ENCODE measurements at places on chromosomes 3 and 15. TPM values are rescaled to one million over a fixed set of nuclear protein-coding genes. Genes with fewer than 3 reads are reported as not detected.

DNA sequence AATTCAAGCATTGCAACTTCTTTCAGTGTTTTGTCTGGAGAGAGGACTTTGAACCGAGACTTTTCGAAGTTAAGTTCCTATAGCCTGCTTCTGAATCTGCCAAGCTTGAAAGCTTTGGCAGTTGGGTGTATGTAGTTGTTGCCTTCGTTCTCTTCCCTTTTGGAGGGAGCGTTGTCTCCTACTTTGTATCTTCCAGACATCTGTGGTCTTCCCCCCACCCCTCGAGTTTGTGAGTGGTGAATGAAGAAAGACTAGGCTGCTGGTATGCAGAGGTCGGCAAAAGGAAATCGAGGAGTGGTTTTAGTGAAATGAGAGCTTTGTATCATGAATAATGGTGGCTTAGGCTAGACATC, 1.3 kb downstream of the CTNNB1 start:
- peak overlapping the region; percentile 59 for H3K27ac ChIP-seq
- H3K36me3 ChIP-seq: peaks cover 12% of the 10 kb centered on the region
- peaks cover 31% of the 10 kb centered on the region for H3K4me1 ChIP-seq
- peak; percentile 6 for DNase-seq
- no peaks in the 10 kb centered on the region for H3K27me3 ChIP-seq

Gene LHFPL4
- not detected for total RNA-seq

DNA sequence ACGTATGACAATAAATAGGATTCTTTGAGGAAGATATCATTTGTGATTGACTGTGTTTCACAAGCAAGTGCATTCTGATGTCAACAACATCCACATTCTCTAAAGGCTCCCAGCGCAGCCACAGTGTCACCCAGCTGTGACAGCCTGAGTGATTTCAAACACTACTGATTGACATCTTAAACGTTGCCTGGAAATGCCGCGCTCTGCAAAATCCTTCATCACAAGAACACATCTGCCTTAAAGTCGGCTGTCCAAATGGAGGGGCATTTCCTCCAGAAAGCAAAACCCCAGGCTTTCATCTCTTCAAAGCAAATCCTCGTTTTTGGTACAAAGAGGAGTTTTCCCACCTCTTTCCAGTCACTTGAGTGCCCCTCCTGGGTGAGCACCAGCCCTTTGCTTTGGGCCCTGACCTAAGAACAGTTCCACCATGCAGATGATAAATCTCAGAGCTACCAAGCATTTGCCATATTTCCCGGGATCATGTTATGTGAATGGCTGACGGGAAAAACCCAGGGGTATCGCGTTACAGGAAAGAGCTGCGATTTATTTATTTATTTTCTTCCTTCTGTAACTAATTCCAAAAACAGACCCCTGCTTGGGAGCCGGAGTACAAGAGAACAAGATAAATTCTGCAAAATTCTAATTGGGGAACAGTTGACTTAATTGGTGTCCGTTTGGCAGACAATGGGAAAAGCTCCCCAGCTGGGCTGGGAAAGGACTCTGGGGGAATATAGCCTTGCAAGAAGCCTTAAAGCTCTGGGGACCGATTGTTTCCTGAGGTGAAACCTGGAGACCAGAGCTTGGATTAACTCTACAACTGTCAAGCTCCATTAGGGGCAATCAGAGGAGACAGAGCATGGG, 703.8 kb upstream of the NR2F2 start:
- no peak overlapping the region for H3K27ac ChIP-seq
- H3K27me3 ChIP-seq: no peaks in the 10 kb centered on the region
- no peak overlapping the region for H3K4me3 ChIP-seq
- no peak for DNase-seq
- H3K36me3 ChIP-seq: no peaks in the 10 kb centered on the region

Gene TERC
- 7.6 TPM for total RNA-seq

Gene CDHR4
- 2.0 TPM for total RNA-seq

Gene ZNF660
- 1.0 TPM for total RNA-seq

GRCh38 chr15:79640206-79640605, 208.1 kb downstream of the MINAR1 start:
- no peaks in the 10 kb centered on the region for H3K27me3 ChIP-seq

DNA sequence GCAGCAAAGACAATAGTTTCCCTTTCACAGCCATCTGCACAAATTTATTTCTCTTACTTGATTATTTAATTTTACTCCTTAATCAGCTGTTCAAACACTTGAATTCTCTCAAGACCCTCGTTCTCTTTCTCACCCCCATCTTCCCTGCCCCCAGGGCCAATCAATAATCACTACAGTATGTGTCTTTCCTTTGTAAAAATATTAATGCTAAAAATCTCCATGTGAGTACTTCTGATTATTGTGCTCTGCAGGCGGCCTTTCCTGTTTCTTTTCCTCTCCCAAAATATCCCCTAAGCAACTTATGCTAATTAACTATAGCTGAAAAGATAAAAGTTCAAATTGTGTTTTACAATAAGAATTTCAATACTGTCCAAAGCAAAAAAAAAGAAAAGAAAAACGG, 617.0 kb upstream of the CBLB start:
- H3K27ac ChIP-seq: no peak overlapping the region
- DNase-seq: no peak
- no peaks in the 10 kb centered on the region for H3K27me3 ChIP-seq
- no peaks in the 10 kb centered on the region for H3K36me3 ChIP-seq

DNA sequence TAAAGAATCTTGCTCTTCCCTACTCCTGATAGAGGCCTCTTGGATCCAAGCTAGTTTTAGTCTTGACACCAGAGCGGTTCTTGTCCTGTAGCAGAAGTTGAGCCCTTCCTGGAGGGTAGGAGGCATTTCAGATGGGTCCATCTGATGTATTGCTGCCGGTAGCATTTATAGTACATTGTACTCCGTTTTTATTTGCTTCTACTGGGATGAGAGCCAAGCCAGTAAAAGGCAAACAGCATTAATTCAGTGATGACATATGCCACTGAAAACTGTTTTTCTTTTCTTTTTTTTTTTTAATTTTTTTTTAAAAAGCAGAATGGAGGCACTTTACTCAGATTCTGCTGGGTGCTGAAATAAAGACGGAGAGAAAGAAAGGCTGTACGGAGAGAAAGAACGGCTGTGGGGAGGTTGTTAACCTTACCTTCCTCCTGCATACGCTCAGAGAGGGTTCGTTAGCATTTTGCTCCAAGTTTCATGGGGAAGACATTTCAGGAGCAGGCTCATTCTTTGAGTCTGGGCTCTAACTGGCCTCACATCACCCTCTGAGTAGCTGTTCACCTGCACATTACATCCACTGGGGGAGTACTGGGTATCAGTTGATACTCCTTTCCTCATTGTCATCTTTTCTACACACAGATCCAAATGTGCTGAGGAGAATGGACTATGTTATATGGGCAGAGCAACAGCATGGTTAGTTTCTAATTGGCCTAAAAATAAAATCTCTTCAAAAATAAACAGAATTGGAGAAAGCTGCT, 161.5 kb downstream of the FEZF2 start:
- no peak overlapping the region for H3K27ac ChIP-seq
- DNase-seq: no peak
- no peaks in the 10 kb centered on the region for H3K27me3 ChIP-seq

DNA sequence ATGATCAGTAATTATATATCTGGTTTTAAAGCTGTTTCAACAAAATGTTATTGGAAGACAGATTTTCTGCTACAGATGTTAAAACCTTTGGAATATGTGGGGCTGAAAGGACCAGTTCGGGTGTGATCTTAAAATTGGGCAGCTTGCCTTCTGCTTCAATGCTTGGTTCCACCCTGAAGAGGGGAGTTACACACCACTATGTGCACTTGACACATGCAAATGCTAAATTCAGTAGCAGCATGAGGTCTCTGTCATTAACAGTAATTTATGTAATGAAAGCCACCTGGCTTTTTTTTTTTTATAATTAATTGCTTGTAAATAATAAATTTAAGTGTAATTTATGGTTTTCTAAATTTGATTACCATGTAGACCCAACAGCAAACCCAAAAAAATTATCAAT, 24.6 kb downstream of the CDIN1 start:
- no peaks in the 10 kb centered on the region for H3K4me1 ChIP-seq
- no peak for DNase-seq
- H3K4me3 ChIP-seq: no peak overlapping the region

- DNase-seq: no peak
- no peaks in the 10 kb centered on the region for H3K36me3 ChIP-seq
- peaks cover 34% of the 10 kb centered on the region for H3K4me1 ChIP-seq
- H3K27me3 ChIP-seq: no peaks in the 10 kb centered on the region
- H3K4me3 ChIP-seq: no peak overlapping the region
- no peak overlapping the region for H3K27ac ChIP-seq
These were observed 119.0 kb upstream of the LPP start for GRCh38 chr3:188034989-188035388.

- 0 out of 2 replicates have a peak, but pooled peaks cover 7% of the 10 kb centered on the region for H3K36me3 ChIP-seq
- H3K27me3 ChIP-seq: no peaks in the 10 kb centered on the region
- no peaks in the 10 kb centered on the region for H3K4me1 ChIP-seq
- peak; percentile 67 for DNase-seq
- H3K4me3 ChIP-seq: no peak overlapping the region
These were observed 10.5 kb downstream of the C15orf61 start for GRCh38 chr15:67531379-67531914.

Gene NTRK3
- not detected for total RNA-seq

DNA sequence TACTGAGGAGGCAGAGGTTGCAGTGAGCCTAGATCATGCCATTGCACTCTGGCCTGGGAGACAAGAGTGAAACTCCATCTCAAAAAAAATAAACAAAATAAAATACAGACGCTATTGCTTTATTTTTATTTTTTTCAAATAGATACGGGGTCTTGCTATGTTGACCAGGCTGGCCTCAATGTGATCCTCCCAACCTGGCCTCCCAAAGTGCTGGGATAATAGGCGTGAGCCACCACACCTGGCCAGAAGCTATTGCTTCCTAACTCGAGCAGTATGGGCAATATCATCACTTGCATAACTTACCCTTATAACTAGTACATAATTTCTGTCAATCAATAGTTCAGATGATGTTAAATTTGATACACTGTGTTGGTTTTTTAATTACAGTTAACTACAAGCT, 3.0 kb downstream of the ARF4 start:
- H3K36me3 ChIP-seq: peaks cover 19% of the 10 kb centered on the region
- no peak for DNase-seq
- no peaks in the 10 kb centered on the region for H3K27me3 ChIP-seq
- peaks cover 45% of the 10 kb centered on the region for H3K4me1 ChIP-seq
- H3K27ac ChIP-seq: no peak overlapping the region
- H3K4me3 ChIP-seq: peak overlapping the region; percentile 73

Gene GUCA1C
- total RNA-seq: not detected

GRCh38 chr3:173933113-173933512, 535.6 kb downstream of the NLGN1 start:
- H3K27ac ChIP-seq: no peak overlapping the region
- no peak for DNase-seq
- no peaks in the 10 kb centered on the region for H3K27me3 ChIP-seq
- no peaks in the 10 kb centered on the region for H3K36me3 ChIP-seq

DNA sequence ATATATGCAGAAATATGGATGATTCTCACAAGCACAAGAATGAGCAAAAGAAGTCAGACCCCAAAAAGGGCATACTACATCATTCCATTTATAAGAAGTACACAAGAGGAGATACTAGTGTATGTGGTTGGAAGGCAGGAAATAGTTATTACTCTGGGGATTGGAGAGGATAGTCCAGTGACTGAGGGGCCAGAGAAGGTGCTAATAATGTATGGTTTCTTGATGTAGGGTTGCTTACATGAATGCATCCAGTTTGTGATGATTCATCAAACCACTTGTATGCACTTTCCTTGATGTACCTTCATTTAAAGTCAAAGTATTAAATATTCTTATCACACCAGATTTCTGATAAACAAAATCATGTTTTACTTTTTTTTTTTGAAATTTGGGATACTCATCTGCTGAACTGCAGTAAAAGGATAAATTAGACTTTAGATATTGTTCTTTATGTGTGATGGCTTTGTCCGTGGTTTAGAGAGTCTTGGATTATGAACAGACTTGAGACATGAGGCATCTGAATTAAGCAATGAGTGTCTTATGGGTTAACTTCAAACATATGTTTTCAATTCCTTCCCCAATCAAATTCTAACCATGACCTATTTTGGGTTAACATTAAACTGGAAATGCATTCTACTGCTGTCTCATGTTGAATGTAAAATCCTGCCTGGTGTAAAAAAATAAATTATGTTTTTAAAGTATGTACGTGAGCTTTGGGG, 171.2 kb downstream of the SEMA6D start:
- no peaks in the 10 kb centered on the region for H3K27me3 ChIP-seq
- no peak overlapping the region for H3K4me3 ChIP-seq
- H3K4me1 ChIP-seq: no peaks in the 10 kb centered on the region
- no peak overlapping the region for H3K27ac ChIP-seq
- no peak for DNase-seq
- H3K36me3 ChIP-seq: no peaks in the 10 kb centered on the region

GRCh38 chr3:47978386-47978785, 37.8 kb downstream of the MAP4 start:
- H3K4me1 ChIP-seq: no peaks in the 10 kb centered on the region
- H3K27ac ChIP-seq: no peak overlapping the region
- no peaks in the 10 kb centered on the region for H3K27me3 ChIP-seq
- peaks cover 6% of the 10 kb centered on the region for H3K36me3 ChIP-seq
- no peak for DNase-seq
- H3K4me3 ChIP-seq: no peak overlapping the region

GRCh38 chr3:116050311-116050915, 394.9 kb downstream of the LSAMP start:
- no peak overlapping the region for H3K4me3 ChIP-seq
- no peaks in the 10 kb centered on the region for H3K27me3 ChIP-seq
- DNase-seq: no peak
- H3K27ac ChIP-seq: no peak overlapping the region

Gene ADIPOQ
- not detected for total RNA-seq

DNA sequence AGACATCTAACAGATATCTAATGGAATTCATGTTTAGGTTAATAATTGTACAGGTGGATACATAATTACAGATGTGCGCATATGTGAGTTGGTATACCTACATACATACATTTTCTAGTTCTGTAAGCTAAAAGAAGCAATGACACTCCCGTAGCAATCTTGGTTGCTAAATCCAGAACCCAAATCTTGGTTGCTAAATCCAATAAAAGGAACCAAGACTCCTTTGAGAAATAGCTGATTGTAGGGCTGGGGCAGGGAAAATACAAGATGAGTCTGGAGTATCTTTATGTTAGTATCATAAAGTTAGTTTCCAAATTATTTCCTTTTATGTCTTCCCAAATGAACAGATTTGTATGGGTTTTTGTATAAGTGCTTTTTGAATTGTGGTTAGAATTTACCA, 135.2 kb downstream of the TMCC1 start:
- no peak overlapping the region for H3K4me3 ChIP-seq
- H3K27me3 ChIP-seq: no peaks in the 10 kb centered on the region
- DNase-seq: no peak
- no peak overlapping the region for H3K27ac ChIP-seq

Gene TUSC2
- total RNA-seq: 28.5 TPM

GRCh38 chr15:101156061-101156460, 95.8 kb downstream of the CHSY1 start:
- no peak for DNase-seq
- H3K27ac ChIP-seq: no peak overlapping the region
- H3K4me3 ChIP-seq: no peak overlapping the region
- no peaks in the 10 kb centered on the region for H3K36me3 ChIP-seq
- no peaks in the 10 kb centered on the region for H3K4me1 ChIP-seq

- no peak for DNase-seq
- H3K36me3 ChIP-seq: no peaks in the 10 kb centered on the region
- peak overlapping the region; percentile 61 for H3K27ac ChIP-seq
- peaks cover 13% of the 10 kb centered on the region for H3K4me1 ChIP-seq
These were observed 541 bp downstream of the RPS27L start for GRCh38 chr15:63156755-63157117.
